ENCODE measurements at places on chromosomes 13 and 19.

- DNase-seq = no peak
These were observed 1369.8 kb downstream of the PCDH9 start for GRCh38 chr13:65860306-65860705.

GRCh38 chr19:4101496-4101770 lies 22.5 kb downstream of the MAP2K2 start:
- no peak for DNase-seq

DNA sequence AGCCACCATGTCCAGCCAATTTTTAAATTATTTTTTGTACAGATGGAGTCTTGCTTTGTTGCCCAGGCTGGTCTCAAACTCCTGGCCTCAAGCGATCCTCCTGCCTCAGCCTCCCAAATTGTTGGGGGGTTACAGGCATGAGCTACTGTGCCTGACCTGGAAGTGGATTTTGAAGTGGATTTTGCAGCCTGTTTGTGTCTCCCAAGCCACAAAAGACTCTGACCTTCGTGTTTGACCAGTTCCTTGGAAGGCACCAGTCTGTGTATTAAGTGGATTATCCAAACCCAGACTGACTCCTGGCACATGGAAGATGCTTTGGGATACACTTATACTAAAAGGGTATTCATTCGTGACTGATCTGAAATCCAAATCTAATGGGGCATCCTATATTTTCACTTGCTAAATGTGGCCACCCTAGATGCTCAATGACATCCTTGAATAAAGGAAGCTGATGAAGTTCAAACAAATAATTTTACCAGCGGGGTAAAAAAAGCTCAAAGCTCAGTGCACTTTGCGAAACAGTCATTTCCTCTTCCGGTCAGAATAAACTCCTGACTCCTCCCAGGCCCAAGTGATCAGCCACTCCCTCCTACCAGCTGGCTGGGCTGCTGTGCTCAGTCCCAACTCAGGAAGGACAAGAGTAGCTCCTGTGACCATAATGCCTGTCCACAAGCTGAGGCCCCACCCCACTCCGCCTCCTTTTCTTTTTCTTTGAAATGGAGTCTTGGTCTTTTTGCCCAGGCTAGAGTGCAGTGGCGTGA lies 32.6 kb upstream of the GATAD2A start:
- DNase-seq = no peak

- DNase-seq = no peak
These were observed 392.9 kb downstream of the PCDH9 start for GRCh38 chr13:66837246-66837645.

GRCh38 chr13:31733647-31734046 lies 5.7 kb upstream of the RXFP2 start:
- no peak for DNase-seq

GRCh38 chr13:113431171-113431570 lies 22.1 kb downstream of the ADPRHL1 start:
- no peak for DNase-seq

GRCh38 chr19:18995804-18996241 lies 37.5 kb downstream of the SUGP2 start:
- peak; percentile 68 for DNase-seq

Data from stromal cell of bone marrow (primary cell).